Activated T-helper 1 cell treated with Interleukin-2 at 50 U/mL for 16 hours (primary cell): ENCODE measurements at places on chromosomes 11 and 22.

DNA sequence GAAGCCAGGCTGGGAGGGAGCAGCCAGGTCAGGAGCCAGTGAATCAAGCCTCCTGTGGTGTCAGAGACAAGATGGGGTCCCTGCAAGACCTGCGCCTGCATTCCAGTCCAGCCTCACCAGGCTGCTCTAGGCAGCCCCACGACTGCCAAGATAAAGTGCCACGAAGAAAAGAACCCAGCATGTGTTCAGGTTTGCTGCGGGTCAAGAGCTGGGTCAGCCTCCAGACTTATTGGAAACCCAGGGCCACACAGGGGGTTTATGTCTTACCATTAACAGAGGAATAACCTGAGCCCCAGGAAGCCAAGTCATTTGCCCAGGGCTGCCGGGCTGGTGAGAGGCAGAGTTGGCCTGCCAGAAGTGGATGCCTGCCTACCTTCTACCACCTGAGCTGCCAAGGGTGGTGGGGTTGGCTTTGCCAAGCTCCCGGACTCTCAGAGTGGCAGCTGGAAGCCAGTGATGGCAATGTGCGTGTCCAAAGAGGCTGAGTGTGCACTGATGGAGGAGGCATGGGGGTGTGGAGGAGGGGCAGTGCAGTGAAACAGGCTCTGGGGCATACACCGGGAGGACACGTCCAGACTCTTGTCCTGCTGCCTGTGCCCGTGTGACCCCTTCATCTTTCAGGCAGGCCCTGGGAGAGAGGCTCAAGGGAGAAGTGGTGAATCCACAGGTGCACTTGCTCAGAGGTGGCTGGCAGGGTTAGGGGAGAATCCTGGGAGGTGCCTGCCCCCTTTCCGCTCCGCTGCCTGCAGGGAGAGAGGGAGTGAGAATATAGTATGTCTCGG is 1.7 kb downstream of the RASD2 start:
- DNase-seq = no peak

- DNase-seq = no peak
Measured at GRCh38 chr11:67167091-67167490, 48.0 kb downstream of the KDM2A start.

GRCh38 chr11:130042093-130042591 is 27.6 kb upstream of the APLP2 start:
- no peak for DNase-seq

GRCh38 chr22:17172029-17172833 is 13.2 kb upstream of the HDHD5 start:
- DNase-seq = no peak

DNA sequence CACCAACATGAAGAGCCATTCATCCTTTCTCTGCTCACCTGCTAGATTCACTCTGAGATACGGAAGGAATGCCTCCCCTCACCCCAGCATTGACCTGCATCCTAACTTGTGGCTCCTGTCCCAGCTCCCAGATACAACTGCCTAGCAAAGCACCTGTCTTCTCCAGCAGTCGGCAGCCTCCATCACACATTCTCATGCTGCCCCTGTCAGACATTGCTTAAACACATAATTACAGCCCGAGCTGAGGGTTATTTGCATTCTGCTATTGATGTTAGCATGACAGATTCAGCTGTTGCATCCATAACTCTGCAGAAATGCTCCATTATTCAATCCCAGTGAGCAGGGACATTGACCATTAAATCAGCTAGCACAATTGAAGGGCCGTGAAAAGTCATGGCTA is 184.4 kb upstream of the NARS2 start:
- DNase-seq = no peak

DNA sequence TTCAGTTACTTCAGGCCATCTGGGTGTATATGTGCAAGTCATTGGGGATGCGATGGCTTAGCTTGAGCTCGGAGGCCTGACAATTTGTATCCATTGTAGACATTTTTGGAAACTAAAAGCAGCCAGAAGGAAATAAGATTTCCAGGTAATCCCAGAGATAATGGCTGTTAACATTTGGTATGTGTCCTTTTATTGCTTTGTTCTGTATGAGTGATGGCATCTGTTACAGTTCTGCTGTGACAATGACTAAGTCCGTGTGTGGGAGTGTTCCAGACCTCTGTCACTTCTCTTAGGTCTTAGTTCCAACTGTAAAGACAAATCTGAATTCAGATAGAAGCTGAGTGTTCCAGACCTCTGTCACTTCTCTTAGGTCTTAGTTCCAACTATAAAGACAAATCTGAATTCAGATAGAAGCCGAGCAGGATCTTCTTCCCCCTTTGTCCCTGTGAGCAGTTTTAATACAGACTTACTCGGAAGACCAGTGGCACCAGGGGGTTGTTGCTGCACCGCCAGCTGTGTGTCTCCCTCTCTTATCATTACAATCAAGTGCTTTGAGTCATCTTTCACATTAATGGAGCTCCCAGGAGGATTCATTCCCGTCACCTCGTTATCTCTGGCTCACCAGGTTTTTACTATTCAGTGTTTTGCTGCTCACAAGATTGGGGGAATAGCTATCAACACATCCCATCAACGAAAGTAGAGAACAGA is 190.9 kb upstream of the SORL1-AS1 start:
- no peak for DNase-seq

- DNase-seq = no peak
Measured at GRCh38 chr11:115684135-115684534, 179.9 kb upstream of the CADM1 start.

DNA sequence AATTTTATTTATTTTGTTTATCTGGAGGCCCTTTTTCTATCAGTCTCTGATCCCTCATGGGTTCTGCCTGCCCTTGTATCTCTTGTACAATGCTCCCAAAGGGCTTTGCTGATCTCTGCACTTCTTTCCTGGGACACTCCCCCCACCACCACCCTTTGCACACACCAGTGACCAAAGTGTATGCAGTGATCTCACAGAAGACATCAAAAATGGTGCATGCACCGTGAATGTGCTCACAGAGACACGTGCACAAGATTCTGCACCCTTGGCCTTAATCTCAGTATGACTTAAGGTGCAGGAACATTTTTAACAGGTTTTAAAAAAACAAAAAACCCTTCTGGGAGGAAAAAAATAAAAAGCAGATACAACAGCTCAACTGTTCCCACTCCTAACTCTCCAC is 12.2 kb upstream of the ADSL start:
- DNase-seq = no peak

GRCh38 chr11:130128626-130129025 is 31.0 kb upstream of the ST14 start:
- no peak for DNase-seq

GRCh38 chr22:30038219-30038618 is 42.0 kb upstream of the HORMAD2 start:
- no peak for DNase-seq

- no peak for DNase-seq
Measured at GRCh38 chr11:13318498-13319295, 41.1 kb downstream of the BMAL1 start.

DNA sequence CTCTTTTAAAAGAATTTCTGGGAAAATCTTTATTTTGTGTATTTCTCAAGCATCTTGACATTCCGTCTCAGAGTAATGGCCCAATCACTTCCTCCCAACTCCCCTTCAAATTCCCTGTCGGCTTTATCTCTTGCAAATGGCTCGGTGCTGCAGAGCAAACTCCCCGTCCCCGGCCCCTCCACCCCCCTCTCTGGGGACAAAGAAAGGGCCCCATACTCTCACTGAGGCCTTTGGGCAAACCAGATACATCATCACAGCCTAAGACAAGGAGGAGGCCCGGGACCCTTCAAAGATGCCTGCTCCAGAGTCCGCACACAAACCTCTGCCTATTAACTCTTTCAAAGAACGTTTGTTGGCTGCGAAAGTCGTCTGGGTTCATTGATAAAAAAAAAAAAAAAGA is 3.9 kb upstream of the SMIM38 start:
- no peak for DNase-seq

GRCh38 chr11:6269994-6270393 is 10.4 kb downstream of the CCKBR start:
- no peak for DNase-seq

- DNase-seq = no peak
Measured at GRCh38 chr11:64522036-64522435, 69.0 kb upstream of the SLC22A12 start.

- DNase-seq = no peak
Measured at GRCh38 chr11:76620489-76620888, 50.1 kb downstream of the LRRC32 start.

DNA sequence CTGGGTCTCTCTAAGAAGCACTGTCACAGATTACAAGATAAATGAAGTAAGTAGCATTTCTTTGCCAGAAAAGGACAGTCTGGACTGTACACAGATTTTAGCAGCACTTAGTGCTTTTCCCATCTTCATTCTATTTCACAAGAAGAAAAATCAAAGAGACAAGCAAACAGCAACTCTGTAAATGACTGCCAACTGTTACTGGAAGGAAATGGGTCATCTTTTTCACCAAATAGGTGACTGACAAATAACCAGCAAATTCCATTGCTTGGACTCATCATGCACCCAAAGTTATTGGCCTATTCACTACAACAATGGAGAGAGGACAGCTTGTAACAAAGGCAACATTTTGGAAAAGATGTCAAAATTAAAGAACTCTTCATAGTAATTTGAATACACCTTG is 28.9 kb upstream of the CARD18 start:
- DNase-seq = no peak

- DNase-seq = no peak
Measured at GRCh38 chr11:104075091-104075490, 38.7 kb downstream of the DDI1 start.

DNA sequence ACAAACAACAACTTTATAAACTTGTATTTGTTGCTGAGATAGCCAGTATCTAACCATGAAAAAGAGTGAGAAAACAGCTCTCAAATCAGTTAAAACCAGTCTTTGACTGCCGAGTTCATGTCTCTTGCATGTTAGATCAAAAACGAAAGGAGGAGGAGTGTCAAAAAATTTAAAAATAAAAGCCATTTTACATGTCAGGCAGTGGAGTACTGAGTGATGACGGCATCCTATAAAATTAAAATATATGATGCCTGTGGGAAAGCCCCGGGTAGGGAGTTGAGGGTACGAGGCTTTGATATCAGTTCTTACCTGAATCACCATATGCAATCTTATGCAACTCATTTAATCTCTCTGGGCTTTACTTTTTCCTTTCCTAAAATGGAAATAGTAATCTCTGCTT is 117.3 kb downstream of the ETS1 start:
- no peak for DNase-seq

DNA sequence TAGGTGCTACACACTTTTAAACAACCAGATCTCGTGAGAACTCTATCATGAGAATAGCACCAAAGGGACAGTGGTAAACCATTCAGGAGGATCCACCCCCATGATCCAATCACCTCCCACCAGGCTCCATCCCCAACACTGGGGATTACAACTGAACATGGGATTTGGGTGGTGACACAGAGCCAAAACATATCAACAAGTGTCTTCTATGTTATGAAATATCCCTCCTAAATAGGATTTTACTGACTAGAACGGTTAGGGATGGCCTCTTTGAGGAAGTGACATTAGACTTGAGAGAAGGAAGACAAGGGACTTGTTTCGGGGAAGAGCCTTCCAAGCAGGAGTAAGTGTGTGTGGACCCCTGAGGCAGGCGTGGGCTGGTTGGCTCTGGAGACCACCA is 11.9 kb upstream of the MRPL11 start:
- DNase-seq = no peak

DNA sequence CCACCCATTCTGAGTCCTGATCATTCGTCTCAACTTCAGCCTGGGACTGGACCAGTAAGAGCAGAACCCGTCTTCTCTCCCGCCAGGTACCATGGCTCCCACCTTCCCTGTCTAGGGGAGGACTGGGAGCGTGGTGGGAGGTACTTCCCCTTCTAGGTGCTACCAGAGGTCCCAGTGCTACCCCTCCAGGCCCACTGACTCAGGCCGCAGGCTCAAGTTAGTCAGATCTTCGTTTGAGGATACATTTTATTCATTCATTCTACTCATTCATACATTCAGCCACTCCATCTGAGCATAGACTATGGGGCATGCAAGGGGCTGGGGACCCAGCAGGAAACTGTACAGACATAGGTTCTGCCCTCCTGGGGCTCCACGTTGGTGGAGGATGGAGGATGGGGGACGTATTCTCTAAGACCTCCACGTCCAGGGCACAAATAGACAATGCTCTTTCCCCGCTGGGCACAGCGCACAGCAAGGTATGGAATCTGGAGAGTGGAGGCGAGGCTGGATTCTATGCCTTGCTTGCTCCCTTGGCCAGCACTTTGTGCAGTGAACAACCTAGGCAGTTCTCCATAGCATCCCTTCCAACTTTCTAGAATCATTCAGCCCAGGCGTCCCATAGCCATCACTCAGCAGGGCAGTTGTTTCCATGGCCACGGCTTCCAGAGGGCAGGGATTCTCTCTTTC is 1.0 kb upstream of the RAB3IL1 start:
- no peak for DNase-seq

- DNase-seq = no peak
Measured at GRCh38 chr11:8049084-8049483, 31.9 kb upstream of the TUB start.

GRCh38 chr11:2892215-2892966 is 6.8 kb upstream of the CDKN1C start:
- DNase-seq = peak; percentile 48

DNA sequence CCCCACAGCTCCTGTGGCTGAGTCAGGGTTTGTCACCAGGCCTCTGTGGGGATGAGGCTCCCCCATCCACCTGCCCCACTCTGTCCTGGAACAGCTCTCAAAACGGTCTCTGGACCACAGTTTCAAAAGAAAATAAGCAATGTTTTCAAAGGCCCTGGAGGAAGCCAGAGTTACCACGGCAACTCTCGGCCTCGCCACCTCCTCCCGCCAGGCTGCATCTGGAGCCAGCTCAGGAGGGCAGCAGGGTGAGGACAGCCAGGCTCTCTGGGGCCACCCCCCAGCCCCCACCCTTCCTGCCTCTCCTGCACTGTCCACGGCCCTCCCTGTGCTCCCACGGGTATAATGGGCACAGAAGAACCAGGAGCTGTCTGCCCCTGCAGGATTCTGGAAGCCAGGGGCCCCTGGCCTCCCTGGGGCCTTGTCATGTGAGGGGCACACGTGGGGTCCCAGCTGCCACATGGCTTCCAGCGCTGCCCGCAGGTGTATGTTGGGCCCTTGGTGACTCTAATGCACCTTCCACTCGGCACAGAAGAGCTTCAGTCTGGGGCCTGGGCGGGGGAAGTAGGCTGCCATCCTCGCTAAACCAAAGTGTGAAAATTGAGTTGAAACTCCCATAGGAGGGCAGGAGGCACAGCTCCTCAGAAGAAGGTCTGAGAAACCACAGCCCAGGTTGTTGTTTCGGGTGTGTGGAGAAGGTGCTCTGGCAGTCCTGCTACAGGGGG is 10.3 kb downstream of the CD81 start:
- DNase-seq = no peak
